T-cell (primary cell): ENCODE measurements at places on chromosomes 6 and 20.

DNA sequence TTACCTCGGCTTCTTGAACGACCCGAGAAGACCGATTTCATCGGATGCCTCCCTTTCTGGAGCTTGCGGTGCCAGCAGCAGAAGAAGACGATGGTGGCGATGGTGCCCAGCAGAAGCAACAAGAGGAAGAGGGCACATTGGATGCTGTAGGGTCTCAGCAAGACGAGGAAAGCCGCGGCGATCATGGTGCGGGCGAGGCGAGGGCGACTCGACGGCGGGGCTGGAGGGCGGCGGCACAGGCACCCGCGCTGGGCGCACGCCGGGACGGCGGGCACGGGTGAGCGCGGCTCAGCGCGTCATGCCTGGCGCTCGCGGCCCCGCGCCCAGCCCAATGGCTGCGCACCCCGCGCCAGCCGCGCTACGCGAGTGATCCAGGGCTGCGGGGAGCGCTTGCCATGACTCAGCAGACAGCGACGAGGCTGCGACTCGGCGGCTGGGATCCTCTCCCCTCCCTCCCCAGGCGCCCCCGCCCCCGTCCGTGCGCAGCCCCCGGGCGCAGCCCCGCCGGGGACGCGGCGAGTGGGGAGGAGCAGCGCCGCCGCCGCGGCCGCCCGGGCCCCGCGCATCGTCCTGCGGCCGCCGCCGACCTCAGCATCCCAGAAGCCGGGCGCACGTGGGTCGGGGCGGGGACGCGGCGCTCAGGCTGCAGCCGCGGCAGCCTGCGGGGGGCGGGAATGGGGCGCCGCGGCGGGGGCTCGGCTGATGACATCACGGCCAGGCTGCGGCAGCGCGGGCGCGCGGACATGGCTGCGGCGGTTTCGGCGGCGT is at the start of gene BEND6:
Gene BEND6, plus strand, starts transcription at position 705 of the 768 bp plus-strand sequence. CDS start 26,704 bp downstream, outside the sequence.
- DNase-seq, result peak; percentile 8

DNA sequence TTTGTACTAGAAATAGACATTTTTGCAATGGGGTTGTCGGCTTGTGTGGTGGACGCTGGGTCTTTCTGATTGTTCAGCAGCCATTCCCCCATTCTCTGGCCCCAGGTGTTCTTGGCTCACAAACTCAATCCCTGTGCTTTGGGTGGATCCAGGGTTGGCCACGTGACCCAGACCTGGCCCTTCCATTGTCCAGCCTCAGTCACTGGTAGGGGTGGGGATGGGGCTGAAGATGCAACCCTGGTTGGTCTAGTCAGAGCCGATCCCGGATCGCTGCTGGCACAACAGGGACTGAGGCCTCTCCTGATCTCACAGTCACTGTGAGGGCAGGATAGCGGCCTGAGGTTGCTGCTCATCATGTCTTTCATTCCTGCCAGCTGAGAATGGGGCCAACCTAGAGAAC is 365.3 kb upstream of the SULF2 start:
- DNase-seq, result no peak

GRCh38 chr20:51494241-51495110 is 48.0 kb downstream of the NFATC2 start:
- peak; percentile 27 for DNase-seq

DNA sequence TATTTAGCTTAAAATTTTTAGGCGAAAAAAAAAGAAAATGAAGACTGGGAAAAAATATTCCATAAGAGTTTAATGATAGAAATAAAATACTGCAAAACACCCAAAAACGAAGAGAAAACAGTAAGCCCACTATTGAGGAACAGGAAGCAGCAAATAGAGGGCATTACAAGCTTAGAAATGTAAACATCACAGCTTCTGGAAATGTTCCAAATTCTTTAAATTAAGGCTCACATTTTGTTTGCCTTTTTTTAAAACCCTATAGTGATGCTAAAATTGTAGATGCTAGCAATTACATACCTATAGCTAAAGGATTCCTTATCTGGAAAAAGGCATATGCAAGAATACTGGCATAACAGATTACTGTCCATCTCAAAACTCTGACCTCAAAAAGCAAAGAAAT is 248.6 kb downstream of the KHDRBS2 start:
- no peak for DNase-seq

GRCh38 chr6:10565913-10566312 is 44.8 kb downstream of the GCNT2 start:
- DNase-seq, result no peak

DNA sequence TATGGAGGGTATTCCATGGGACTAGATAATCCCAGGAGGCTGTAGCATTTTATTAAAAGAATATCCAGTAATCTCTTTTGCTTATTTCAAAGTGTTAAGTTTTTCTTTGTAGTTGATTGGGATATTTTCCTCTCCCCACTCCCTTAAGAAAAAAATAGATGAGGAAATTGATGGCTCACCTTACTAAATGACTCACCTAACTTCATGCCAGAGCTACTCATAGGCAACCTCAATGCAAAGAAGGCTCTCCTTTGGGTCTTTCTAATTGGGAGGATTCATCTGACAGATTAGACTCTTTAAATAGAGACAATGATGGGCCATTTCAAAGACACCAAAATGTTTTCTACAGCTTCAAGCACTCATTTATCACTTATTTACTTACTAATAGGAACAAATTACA is 528.5 kb upstream of the BTBD3 start:
- no peak for DNase-seq

- DNase-seq, result no peak
These were observed 1.4 kb downstream of the TOP1 start for GRCh38 chr20:41030061-41030460.

GRCh38 chr20:51331481-51331880 is 211.0 kb downstream of the NFATC2 start:
- no peak for DNase-seq

- no peak for DNase-seq
These were observed 454.9 kb downstream of the PTPRT start for GRCh38 chr20:42734660-42735368.

DNA sequence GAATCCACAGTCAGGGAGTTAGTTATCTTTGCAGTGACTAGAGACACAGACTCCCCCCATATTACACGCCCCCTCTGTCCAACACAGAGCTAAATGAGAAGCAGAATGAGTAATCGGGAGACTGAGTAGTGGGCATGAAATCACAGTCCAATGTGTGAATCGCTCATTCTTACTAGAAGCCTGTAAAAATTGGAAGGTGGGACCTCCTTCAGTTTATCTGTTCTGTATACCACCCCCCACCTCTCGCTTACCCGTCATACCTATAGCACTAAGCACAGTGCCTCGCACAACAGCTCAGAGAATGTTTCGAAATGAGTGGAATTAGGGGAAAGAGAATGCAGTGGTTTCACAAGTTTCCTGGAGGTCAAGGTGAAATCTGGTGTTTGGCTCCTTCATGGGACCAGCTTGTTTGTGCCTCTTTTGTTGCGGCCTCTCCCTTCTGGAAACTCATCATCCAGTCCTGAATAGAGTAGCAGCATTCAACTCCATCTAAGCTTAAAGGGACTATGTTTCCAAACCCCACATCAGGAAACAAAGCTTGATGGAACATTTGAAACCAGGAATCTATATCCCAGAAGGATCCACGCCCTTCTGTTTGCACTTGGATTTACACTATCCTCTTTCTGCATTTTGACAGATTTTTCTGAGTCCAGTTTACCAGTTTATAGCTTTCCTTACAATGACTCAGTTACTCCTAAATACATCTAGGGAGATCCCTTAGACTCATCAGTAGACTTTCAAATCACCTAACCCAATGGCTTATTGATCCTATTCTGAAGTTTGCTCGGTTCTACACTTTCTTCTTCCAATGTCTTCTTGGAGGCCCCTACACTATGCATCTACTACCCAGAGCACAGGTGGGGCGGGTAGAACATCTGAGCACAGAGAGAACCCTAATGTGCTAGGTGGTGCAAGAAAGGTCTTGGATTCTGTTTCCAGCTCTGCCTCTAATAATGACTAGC is 59.2 kb upstream of the PIM1 start:
- DNase-seq, result no peak

- DNase-seq, result no peak
These were observed 63.0 kb upstream of the MRAP2 start for GRCh38 chr6:83970582-83970981.
